Ureter (tissue), 1 donor: ENCODE measurements at places on chromosomes 4 and X. TPM values are rescaled to one million over a fixed set of nuclear protein-coding genes. Genes with fewer than 3 reads are reported as not detected.

- DNase-seq = peak; percentile 60
These were observed at the start of gene TBL1X for GRCh38 chrX:9464435-9465371. Gene TBL1X (plus strand): TSS chrX:9465058. CDS start chrX:9653587, 188,529 bp downstream.

The PDLIM3 gene
- total RNA-seq = 127 TPM

The HNRNPH2 gene
- total RNA-seq = 64.0 TPM

DNA sequence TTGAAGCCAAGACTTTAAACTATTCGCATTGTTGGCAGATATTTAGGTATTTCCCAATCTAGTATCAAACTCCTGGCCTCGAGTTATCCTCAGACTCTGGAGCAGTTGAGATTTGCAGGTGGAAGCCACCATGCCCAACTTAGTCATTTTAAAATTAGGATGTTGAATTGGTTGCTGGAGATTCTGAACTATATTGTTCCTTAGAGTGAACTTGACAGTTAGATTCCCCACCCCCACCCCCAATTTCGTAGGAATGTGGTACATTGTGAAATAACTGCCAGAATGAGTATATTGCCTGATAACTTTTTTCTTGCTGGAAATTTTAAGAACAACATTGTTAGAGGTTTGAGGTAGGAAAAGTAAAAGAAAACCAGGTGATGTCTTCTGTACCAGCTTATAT lies 2.3 kb downstream of the NOCT start:
- DNase-seq = no peak

The IKBKG gene
- total RNA-seq = 28.5 TPM

DNA sequence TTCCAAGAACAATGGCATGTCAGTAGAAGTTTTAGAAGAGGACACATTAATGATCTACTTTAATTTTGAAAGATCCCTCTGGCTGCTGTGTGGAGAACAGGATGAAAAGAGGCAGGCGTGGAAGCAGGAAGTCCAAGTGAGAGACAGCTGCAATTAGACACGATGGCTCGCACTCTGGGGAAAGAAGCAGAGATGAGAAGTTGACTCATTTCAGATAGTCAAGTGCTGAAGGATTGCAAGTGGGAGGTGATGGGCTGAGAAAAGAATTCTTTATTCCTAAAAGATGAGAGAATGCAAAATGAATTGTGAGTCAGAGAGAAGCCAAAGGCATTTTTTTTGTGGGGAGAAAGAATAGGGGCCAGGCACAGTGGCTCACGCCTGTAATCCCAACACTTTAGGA lies 16.5 kb downstream of the RXFP1 start:
- no peak for DNase-seq

The PNMA6A gene
- 0.55 TPM for total RNA-seq

The PIR gene
- 19.0 TPM for total RNA-seq

The MRFAP1L1 gene
- 52.5 TPM for total RNA-seq

DNA sequence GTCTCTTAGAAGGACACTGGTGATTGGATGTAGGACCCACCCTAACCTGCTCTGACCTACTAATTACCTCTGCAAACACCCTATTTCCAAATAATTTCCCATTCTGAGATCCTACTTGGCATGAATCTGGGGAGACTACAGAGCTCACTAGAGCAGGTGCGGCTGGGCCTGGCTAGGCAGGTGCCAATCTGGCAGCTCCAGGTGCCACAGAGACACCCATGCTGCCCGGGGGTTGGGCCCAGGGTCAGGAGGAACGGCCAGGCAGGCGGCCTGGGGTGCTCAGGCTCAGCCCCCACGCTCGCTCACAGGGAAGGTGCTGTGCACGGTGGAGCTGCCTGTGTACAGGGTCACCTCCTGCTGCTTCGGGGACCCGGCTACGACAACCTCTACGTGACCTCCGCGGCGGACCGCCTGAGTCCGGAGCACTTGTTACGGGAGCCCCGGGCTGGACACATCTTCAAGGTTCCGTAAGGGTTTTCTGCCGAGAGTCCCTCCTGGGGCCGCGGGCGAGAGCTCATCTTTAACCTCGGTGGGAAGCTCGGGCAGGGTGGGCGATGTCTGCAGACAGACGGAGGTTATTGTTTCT lies 26.5 kb upstream of the PLCXD1 start:
- peak; percentile 42 for DNase-seq

DNA sequence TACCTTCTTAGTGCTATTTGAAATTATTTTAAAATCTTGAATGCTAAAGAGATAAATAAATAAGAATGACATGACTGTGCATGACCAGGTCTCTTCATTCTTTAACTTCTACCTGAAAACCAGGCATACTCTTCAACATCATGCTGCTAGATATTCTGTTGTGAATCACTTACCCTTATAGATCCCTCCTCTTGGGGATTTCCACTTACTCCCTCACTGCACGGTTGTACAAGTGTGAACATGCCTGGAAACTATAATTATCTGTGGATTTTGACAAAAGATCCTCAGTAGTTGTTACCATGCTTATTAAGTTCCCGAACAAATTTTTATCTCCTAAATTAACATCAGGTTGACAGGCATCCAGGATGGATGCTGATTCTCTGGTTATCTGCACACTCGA lies 54.3 kb downstream of the ADGRL3 start:
- DNase-seq = no peak

The ATOH1 gene
- not detected for total RNA-seq

DNA sequence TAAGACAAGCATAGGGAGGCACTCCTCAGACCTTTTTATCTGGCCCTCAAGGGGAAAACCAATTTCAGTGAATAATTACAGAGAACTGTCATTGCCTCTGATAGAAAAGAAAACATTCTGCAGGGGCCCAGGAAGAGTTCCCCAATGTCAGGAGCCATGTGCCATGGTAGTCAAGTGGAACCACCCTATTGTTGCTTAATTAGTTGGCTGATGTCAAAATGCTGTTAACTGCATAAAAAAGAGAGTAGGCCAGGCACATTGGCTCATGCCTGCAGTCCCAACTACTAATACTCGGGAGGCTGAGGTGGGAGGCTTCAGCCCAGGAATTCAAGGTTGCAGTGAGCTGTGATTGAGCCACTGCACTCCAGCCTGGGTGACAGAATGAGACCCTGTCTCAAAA lies 28.6 kb upstream of the OGT start:
- no peak for DNase-seq

GRCh38 chr4:86720508-86721068 lies 126.5 kb downstream of the PTPN13 start:
- no peak for DNase-seq

GRCh38 chrX:53674581-53674980 lies 11.9 kb downstream of the HUWE1 start:
- DNase-seq = no peak

- DNase-seq = no peak
These were observed 7.9 kb downstream of the NONO start for GRCh38 chrX:71291381-71291780.

GRCh38 chr4:56649445-56650261 lies 31.4 kb downstream of the HOPX start:
- DNase-seq = no peak

DNA sequence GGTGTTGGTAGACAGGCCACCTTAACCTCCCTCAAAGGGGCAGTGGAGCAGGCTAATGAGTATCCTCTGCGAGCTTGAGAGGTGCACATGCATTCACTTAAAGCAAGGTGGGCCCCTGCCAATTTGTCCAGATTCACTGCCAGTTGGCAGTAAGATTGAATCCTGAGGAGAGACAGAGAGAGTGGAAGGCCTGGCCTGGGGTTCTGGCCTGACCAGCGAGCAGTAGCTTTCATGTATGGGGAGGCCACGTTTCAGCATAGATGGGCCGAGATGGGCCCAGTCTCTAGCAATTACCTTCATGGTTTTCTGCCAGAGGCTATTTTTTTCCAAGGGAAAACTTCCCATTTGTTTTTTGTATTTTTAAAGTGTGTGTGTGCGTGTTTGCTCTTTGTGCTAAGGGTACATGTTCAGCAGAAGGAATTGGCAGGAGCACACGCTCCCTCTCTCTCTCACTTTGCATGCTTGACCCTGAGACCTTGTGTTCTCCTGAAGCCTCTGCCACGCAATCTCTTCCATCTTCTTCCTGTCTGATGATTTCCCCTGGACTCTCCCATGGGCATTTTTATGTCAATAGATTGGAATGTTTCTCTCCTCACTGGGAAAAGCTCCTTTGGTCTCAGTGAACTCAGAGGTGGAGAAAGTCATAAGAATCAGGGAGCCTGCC lies 215.8 kb upstream of the SFRP2 start:
- DNase-seq = no peak

GRCh38 chr4:119299260-119299671 lies 22.7 kb downstream of the FABP2 start:
- DNase-seq = no peak

- DNase-seq = no peak
These were observed 39.4 kb downstream of the PPP3CA start for GRCh38 chr4:101307899-101308298.

The HTRA3 gene
- total RNA-seq = 17.5 TPM
